T-cell (primary cell): ENCODE measurements at places on chromosomes 1 and 21. TPM values are rescaled to one million over a fixed set of nuclear protein-coding genes. Genes with fewer than 3 reads are reported as not detected.

GALE gene
- total RNA-seq, result 16.5 TPM

ACTN2 gene
- total RNA-seq, result not detected

SNX7 gene
- 1.3 TPM for total RNA-seq

GRCh38 chr21:42923553-42924432, 1.6 kb downstream of the ERVH48-1 start:
- peak; percentile 42 for DNase-seq

GRCh38 chr1:115063228-115063901, 25.9 kb downstream of the TSPAN2 start:
- peak; percentile 41 for DNase-seq

- no peak for DNase-seq
Measured at GRCh38 chr1:190975827-190976226, 498.2 kb upstream of the BRINP3 start.

DNA sequence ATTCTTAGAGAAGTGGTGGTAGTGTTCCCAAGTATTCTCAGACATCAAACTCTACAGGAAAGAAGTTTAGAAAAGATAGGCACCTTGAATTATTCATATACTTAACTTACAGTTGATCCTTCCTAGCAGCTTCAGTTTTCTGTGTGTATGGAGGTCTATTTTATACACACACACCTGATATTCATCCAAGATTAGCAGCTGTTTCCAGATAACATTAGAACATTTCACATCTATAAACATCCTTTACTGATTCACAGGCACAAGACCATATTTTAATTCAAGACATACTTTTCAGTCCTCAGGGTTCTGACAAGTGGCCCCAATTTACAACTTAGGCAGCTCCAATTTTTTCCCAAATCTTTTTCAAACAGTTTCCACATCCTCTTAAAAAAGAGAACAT, 287.8 kb upstream of the USP25 start:
- DNase-seq, result no peak

ERVH48-1 gene
- total RNA-seq, result 0.90 TPM

WNT9A gene
- 0.72 TPM for total RNA-seq

- no peak for DNase-seq
Measured at GRCh38 chr21:29368906-29369305, 70.2 kb downstream of the BACH1 start.

HES5 gene
- not detected for total RNA-seq

DNA sequence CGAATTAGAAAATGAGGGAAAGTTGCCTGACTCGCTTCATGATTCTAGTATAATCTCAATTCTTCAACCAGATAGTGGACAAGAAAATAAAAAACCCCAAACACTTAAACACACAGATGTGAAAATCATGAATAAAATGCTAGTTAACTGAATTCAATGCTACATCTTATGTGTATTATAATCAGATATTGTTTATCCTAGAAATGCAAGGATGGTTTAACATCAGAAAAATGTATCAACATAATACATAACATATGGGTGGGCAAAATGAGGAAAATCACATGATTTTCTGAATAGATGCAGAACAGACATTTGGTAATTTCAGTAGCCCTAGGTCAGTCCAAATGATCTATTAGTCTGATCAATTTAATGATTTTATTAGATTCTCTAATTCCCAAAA, 97.2 kb downstream of the SIM2 start:
- no peak for DNase-seq

GFI1 gene
- total RNA-seq, result 13.8 TPM

GRCh38 chr1:115475252-115475651, 137.2 kb upstream of the NGF start:
- no peak for DNase-seq

DNA sequence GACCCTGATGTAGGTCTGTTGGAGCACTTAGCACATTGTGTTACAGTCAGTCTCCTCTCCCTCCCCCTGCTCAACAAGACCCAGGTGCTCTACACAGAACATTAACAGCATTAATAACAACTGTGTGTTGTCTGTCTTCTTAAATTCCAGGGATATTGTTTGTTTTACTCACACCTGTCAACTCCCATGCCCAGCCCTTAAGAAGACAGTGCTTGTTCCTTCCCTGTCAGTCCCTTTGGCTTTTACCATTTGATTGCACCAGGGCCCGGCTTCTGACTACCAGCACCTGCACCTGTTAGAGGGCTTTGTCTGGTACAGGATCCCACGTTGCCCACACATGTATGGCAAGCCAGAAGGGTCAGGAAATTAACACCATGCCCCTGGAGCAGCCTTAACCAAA, 11.7 kb downstream of the RIMKLA start:
- DNase-seq, result no peak

- no peak for DNase-seq
Measured at GRCh38 chr1:61709908-61710289, 15.0 kb downstream of the TM2D1 start.

CHODL gene
- total RNA-seq, result not detected

DNA sequence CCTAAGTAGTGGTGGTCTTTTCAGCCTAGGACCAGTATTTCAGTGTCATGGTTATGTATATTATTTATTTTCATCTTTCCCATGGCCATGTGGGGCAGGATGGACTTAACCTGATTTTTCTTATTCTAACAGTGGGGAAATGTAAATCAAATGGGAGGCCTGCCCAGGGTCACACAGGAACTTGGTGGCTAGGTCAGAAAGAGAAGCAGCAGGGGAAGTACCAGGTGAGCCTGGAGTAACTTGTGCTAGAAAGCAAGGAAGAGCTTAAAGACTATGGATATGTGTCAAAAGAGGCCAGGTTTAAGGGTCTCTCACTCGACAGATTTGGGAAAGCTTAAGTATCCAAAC, 936 bp downstream of the ZFP69B start:
- no peak for DNase-seq

GRCh38 chr1:117753652-117754051, 147.8 kb downstream of the TENT5C start:
- no peak for DNase-seq

FCN3 gene
- 0.26 TPM for total RNA-seq

CD1E gene
- total RNA-seq, result not detected

GRCh38 chr21:37074546-37074945, 1.5 kb downstream of the TTC3 start:
- DNase-seq, result no peak

BCAN gene
- not detected for total RNA-seq

- DNase-seq, result no peak
Measured at GRCh38 chr1:242761556-242761955, 237.1 kb upstream of the PLD5 start.

NUF2 gene
- total RNA-seq, result 3.4 TPM

DNA sequence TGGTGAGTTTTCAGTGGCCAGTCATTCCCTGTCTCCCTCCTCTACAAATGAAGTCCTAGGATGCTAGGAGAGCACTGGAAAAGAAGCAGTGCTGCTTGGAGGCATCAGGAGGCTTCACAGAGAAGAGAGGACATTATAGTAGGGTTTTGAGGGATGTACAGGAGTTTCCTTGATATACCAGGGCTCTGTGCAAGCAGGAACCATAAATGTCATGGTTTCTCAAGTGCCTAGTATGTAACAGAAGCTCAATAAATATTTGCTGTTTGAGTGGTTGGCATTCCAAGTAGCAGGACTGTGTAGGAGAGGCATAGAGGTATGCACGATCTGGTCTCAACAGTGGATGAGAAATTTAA, 133.5 kb upstream of the WNT4 start:
- no peak for DNase-seq

GRCh38 chr1:167136191-167136614, 42.3 kb downstream of the STYXL2 start:
- no peak for DNase-seq

DNA sequence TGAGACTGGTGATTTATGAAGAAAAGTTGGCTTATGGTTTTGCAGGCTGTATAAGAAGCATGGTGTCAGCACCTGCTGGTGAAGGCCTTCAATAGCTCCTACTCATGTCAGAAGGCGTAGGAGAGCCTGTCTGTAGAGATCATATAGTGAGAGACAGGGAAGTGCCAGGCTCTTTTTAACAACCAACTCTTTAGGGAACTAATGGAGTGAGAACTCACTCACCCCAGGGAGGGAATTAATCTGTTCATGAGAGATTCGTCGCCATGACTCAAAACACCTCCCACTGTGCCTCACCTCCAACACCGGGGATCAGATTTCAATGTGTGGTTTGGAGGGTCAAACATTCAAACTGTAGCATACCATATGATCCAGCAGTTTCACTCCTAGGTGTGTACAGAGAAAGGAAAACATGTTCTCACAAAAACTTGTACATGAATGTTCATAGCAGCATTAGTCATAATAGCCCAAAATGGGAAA, 72.6 kb downstream of the TTC3 start:
- no peak for DNase-seq

DNA sequence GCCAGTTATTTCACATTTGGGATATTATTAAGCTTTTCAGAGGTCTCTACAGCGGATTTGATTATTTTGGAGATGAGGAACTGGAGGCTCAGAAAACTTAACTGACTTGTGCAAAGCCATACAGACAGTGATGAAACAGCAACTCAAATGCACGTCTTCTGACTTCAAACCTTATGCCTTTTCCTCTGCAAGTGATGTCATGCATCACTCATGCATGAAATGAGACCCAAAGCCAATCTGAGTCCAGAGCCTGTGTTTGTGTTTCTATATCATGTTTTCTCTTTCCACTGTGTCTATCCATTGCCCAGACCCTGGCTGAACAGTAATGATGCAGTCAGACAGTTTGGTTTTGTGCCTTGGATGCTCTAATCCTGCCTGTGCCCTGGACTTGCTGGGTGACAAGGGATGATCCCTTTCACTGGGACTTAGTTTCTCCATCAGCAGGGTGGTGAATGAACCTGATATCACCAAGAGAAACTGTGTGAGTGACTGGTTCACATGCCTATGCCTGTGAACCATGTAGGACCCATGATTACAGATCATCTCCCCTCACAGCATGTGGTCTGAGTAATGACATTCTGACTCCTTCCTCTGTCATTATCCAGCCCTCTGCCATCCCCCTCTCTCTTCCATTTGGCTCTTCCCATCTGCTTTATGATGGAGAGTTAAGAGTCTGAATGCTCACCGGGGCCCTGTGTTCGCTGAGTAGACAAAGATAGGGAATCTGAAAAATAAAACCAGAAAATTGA, 33.4 kb downstream of the SLAMF6 start:
- DNase-seq, result no peak

- no peak for DNase-seq
Measured at GRCh38 chr1:12296016-12296415, 66.2 kb downstream of the VPS13D start.

GRCh38 chr1:157193702-157194391, 55.7 kb upstream of the ETV3 start:
- peak; percentile 37 for DNase-seq

S100B gene
- total RNA-seq, result 11.4 TPM
